ENCODE measurements at places on chromosomes 7 and 10.

DNA sequence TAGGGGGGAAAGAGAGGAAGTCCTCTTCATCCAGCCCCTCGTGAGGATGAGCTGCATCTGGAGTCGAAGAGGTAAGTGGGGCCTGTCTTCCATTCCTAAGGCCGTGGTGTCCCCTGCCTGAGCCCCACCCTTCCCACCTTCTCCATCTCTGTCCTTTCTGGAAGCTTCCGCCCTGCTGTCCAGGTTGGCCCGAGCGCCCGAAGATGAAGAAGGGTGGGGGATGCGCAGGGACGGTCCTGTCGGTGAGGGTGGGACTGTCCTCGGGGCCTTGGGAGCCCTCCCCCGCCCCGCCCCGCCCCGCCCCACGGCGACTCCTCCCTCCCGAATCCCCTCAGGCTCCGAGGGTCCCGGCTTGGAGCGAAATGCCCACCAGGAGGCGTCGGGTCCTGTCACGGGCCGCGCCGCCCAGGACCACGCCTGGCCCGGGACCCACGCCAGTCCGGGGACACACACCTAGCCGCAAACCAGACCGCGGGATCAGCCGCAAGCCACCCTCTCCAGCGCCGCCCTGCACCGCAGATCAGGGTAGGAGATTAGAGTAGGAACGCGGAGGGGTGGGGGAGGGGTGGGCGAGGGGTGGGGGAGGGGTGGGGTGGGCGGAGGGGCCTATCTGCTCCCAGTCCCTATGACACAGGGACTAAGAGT lies 15.3 kb downstream of the GPRIN2 start:
- no peak for DNase-seq

GRCh38 chr7:42479816-42480633 lies 243.0 kb upstream of the GLI3 start:
- no peak for DNase-seq

DNA sequence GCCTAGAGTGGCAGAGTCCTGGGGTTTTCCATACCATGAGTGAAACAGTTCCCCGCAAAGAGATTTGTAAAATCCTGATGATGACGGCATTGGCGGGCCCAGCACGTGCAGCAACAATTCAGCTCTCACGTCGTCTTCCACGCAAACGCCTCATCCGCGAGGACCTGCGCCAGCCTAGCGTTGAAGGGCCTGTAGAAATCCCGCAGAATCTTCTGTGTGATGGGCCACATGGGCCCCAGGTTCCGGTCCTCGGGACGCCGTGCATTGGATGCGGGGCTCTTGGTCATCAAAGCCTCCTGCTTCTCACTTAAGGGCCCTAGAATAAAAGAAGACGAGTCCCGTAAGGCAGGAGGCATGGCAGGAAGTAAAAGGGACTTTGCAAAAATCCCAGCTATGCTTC lies 83.4 kb downstream of the CHST15 start:
- no peak for DNase-seq

GRCh38 chr10:108523016-108523800 lies 1358.7 kb upstream of the SORCS1 start:
- no peak for DNase-seq

- DNase-seq: no peak
Observed at GRCh38 chr7:65404020-65404419, 30.4 kb downstream of the ZNF92 start.
